DMS79 treated with DMSO at 0.1 percent for 48 hours (cell line): ENCODE measurements at places on chromosomes 16 and 17.

DNA sequence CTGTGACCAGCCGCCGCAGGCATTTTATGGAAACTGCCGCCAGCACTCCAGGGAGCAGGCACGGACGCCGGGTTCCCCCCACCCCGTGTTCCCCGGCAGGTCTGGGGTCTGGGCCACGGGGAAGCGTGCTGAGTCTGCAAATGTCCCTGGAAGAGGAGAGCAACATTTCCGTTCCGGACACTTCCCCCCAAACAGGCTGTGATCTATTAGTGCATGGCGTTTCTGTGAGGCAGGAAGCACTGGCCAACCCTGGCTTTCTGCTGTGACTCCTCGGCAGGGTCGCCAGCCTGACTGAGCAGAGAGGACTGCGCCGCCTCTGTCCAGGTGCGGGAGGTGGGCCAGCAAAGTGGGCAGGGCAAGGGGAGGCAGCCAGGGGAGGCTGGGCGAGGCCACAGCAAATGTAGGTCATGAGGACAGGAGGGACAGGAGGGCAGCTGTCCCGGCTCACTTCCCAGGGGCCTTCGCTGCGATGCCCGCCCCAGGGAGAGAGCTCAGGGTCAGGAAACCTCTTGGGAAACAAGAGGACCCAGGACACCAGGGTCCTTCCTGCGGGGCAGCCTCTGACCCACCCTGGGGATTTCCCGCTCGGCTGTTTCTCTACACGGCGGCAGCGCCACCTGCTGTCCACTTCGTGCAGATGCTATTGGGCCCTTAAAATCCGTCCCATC, 9.5 kb downstream of the FOXF1 start:
- DNase-seq = peak; percentile 37

DNA sequence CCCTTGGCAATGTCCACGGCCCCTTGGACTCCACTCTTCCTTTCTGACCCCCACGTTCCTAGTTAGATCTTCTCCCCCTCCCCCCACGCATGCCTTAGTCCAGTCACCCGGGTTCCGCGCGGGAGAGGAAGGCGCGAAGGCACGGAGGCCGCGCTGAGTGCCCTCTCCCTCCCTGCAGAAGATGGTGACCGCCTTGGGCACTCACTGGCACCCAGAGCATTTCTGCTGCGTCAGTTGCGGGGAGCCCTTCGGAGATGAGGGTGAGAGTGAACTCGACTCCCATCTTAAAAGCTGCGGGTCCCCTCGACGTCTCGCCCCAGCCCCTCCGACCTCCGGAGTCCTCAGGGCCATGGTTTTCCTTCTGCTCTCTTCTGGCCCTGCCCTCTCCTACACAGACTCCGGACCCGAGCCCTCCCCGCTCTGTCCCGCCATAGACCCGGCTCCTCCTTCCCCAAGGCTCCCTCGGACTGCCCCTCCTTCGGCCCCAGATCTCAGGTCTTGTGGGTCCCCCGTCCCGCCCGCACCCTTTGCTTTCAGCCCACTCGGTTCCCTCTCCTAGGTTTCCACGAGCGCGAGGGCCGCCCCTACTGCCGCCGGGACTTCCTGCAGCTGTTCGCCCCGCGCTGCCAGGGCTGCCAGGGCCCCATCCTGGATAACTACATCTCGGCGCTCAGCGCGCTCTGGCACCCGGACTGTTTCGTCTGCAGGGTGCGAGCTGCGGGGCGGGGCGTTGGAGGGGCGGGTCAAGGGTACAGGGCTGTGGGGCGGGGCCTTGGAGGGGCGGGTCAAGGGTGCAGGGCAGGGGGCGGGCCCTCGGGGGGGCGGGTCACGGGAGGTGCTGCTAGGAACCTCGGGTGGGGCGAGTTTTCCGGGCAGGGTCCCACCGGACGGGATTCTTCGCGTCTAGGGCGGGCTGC, 4.6 kb downstream of the TGFB1I1 start:
- DNase-seq = no peak

- DNase-seq = no peak
Measured at GRCh38 chr16:73125850-73126524, 78.1 kb upstream of the ZFHX3 start.

GRCh38 chr17:12789075-12789480, 220 bp upstream of the ARHGAP44 start:
- peak; percentile 6 for DNase-seq

DNA sequence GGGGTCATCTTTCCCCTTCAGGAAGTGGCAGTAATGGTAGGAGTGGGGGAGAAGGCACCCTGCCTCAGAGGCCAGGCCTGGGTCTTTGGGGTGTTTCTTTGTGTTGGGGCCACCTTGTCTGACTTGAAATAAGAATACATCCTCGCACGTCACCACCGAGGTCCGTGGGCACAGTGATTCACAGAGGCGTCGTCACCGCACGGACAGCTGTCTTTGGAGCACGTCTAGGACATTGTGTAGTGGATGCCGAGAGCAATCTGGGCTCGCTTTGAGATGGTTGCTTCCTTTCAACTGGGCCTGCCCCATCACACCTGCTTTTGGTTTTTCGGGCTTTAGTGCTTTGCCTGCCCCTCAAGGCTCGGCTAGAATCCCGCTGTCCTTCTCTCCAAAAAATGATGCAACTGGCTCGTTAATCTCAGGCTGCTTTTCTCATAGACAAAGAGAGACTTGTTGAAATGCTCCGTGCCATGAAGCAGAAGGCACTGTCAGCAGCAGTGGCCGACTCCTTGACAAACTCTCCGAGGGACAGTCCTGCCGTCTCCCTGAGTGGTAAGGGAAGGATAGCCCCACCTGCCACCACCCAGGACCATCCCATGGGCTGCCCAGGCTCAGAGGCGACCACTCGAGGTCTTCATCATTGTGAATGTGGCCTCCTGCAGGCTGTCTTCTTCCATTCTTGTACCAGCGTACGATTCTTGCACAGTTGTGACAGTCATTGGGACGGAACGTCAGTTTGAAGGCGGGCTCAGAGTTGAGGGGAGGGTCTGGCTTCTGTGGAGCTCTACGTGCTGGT, 24.0 kb downstream of the GINS2 start:
- no peak for DNase-seq

GRCh38 chr16:83967091-83967490, 953 bp upstream of the NECAB2 start:
- DNase-seq = no peak

DNA sequence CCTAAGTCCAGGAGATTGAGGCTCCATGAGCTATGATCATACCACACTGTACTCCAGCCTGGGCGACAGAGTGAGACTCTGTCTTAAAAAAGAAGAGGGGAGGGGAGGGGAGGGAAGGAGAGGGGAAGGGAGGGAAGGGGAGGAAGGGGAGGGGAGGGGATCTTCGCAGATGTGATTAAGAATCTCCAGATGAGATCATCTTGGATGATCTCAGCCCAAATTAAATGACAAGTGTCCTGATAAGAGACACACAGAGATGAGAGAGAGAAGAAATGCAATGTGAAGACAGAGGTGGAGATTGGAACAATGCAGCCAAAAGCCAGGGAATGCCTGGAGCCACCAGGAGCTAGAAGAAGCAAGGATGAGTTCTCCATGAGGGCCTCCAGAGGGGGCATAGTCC, 70.1 kb downstream of the EMP2 start:
- no peak for DNase-seq

- DNase-seq = no peak
Measured at GRCh38 chr16:20865420-20866131, 34.6 kb downstream of the DCUN1D3 start.
